ENCODE measurements at places on chromosomes 1 and 21.

DNA sequence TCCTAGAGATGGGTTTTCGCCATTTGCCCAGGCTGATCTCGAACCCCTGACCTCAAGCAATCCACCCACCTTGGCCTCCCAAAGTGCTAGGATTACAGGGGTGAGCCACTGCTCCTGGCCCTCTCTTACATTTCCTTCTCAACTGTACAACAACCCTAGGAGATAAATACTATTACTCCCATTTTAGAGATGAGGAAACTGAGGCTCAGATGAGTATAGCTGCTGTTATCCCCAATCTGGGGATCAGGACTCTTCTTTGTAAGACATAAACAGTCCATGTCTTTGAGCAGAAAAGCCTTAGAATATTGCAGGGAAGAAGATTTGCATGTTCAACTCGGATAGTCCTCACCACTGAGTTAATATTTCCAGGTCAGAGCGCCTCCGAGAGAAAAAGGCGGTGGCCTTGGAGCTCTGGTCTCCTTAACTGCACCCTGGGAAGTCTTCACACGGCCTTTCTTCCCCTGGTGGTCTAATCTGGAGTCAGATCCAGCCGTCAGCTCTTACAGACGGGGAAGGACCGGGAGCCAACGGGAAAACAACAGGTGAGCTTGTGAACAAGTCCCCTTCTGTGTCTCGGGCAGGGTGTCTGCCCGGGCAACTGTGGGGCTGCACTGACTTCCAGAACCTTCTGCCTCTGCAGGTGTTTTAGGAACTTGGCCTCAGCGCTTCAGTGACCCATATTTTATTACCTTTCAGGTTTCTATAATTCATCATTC, 5.9 kb upstream of the OLIG1 start:
- DNase-seq = no peak

DNA sequence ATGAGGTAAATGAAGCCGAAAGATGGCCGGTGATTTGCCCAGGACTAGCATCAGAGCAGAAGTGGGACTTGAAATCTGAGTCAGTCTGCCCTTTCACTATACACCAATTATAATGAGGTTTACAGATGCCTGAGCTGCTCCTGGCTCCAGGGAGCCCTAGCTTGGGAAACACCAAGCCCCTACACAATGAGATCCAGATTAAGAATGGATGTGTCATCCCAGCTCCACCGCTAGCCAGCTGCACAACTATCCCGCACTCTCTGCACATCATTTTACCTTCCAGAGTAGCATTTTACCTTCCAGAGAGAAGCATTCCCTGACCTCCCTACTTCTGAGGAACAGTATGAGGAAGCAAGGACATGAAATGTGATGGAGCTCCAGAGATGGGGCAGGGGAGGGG, 27.0 kb downstream of the SERTAD4 start:
- DNase-seq = no peak

DNA sequence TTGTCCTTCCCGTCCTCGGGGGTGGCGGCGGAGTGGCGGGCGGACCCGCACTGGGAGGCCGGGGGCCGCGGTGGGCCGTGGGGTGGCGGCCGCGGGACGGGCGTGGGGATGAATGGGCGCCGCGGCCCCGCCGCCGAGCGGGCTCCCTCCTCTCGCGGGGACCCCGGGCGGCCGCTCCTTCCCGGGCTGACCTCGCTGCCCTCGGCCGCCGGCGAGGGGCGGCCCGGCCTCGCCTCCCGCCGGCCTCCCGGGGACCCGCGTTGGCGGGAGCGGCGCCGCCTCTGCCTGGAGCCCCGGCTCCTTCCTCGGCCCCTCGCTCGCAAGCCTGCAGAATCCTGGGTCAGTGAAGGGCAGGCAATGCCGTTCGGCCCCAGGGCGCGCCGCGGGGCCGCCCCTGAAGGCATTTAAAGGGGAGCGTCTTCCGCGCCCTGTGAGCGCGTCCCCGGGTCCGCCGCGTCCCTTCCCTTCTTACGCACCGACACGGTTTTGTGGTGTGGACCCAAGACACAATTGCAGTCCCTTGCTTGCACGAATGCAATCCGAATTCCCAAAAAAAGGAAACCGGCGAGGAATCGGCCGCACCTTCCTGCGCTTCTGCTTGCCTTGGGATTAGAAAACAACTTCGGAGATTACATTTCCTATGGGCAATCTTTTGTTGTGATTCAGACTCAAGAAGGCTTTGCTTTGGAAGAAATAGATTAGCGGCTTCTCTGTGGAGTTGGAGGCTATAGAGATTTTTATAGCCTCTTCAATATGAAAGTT, 776 bp downstream of the ITSN1 start:
- peak; percentile 17 for DNase-seq

DNA sequence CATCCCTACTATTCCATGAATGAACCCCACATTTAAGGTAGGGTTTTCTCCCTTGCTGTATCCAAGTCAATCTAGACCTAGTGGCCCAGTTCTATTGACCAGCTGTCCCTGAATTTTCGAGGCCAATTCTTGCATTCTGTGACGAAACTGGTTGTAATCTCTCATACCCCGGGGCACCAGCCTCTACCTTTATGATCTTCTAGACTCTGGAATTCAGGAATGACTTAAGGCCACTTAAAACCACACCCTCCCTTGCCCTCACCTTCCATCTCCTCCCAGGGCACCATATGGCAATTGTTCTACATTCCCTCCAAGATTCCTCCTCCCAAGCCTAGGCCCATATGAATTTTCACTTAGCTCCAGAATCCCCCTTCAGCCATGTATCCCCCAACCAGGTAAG, 48.9 kb downstream of the RHOU start:
- no peak for DNase-seq

- peak; percentile 75 for DNase-seq
Measured at GRCh38 chr1:228374711-228375577, 31.7 kb downstream of the TRIM11 start.

DNA sequence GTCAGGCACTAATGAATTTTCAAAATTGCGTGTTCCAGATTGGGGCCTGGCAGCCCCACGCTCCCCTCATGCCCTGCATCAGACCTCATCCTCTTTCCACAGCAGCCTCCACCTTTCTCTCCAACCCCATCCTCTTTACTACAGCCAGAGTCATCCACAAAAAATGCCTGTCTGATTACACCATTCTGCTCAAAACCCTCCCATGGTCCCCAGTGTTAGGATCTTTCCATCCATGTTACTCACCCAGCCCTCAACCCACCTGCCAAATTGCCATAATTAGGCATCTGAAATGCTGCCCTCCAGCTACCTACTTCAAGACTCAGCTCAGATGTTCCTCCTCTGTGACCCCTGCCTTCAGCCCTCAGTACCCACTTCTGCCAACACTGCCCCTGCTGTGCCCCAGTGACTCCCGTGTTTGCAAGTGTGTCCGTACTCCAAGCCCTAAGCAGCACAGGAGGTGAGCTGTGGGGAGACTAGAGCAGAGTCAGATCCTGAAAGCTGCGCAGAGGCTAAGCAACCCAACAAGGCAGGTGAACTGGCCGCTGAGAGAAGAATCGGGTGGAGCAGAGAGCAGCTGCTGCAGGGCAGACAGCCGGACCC, 715 bp upstream of the ARTN start:
- DNase-seq = no peak

DNA sequence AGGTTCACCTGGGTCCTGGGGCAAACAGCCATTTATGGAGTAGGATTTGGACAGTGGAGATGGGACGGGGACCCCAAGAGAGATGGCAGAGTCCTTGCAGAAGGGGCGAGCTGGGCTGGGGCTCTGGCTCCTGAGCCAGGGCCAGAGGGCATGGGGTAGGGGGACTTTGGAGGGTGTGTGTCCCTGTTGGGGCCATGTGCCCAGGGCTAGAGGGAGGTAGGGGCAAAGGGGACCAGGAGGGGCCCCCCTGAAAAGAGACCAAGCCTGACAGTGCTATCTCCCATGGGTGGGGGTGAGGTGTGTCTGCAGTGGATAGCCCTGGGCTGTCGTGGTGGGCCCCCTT, 92.3 kb downstream of the TRIM11 start:
- no peak for DNase-seq

DNA sequence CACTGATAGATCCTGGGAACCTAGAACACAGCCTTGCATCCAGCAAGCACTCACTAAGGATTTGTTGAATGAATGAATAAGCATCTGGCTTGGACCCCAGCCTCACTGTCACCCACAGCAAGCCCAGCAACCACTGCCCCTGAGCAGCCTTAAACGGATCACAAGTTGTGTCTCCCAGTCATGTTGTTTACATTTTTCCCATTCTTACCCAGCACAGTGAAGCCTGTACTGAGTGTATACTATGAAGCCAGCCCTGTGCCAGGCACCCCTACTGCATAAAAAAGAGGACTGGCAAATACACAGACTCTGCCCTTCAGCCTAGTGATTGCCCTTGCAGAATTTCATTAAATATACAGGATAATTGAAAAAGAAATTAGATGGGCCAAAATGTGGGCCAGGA, 30.2 kb downstream of the RRAGC start:
- DNase-seq = no peak

DNA sequence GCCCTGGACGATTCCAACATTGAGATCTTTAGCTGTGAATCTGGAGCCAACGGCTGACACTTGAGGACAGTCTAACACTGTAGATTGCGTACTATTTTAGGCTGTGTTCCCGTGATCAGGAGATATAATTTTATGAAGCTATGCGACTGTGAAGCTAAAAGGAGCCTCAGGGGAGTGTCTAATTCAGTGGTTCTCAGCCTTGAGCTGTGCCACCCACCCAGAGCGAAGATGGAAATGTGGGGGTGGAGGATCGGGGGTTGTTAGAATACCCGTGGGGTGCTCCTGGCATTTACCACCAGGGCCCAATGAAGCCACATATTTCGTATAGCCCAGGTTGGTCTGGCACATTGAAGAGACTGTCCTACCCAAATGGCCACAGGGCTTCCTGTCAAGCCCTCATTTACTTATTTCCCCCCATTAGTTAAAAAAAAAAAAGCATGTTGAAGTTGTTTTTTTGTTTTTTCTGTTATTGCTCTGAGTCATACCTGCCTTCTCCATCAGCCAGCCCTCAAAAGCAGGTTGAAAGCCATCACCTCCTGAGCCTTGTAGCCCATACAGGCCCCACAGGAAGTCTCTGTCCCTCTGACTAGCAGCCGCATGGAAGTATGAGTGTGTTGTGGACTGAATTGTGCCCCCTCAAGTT, 141.7 kb downstream of the GALNT2 start:
- peak; percentile 74 for DNase-seq

GRCh38 chr1:170562646-170563338, 30.8 kb downstream of the GORAB start:
- no peak for DNase-seq

GRCh38 chr21:16900685-16901084, 612.2 kb upstream of the CXADR start:
- DNase-seq = no peak

DNA sequence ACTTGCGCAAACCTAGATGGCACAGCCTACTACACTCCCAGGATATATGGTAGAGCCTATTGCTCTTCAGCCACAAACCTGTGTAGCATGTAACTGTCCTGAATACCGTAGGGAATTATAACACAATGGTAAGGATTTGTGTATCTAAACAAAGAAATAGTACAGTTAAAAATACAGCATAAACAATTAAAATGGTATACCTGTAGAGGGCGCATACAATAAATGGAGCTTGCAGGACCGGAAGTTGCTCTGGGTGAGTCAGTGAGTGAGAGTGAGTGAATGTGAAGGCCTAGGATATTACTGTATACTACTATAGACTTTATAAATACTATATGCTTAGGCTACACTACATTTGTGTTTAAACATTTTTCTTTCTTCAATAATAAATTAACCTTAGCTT, 99.3 kb downstream of the PLD5 start:
- DNase-seq = no peak

DNA sequence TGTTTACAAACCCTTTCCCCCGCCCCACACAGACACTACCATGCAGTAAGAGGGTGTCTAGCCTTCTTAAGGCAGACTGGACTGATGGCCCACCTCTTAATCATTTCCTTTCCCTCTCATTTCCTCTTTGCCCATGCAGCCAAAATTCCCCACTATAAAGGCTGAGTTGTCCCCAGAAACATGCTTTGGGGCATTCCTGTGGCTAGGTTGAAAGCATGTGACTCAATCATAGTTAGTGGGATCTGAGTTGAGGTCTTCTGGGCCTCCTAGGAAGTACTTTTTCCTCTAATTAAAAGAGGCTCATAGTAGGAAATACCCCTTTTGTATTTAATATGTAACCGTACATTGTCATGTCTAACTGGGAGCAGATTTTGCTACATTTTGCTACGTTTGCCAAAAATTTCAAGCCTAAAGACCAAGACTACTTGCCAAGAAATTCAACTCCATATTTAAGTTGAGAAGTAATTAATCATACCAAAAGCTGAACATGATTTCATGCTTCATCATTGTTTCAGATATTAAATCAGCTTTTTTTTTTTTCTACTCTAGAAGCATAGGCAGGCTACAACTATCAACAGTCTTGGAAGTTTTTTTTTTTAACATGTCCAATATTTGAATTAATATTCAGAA, 174.7 kb downstream of the ADGRL4 start:
- no peak for DNase-seq

- no peak for DNase-seq
Measured at GRCh38 chr1:23977854-23978191, 2.3 kb downstream of the SRSF10 start.

DNA sequence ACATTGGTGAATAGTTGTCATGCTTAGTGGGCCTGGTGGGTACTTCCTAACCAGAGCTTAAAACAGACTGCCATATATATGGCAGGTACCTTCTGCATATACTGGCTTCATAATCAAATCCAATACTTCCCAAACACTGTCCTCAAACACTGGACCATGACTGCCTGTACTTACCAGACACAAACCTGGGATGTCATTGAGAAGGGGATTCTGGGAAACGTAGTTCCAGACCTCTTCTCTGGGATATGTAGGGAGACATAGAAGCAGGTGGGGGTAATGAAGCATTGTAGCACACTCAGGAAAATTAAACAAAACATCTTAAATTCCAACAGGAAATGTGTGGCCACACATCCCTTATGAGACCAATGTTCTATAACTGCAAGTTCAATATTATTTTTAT, 76.5 kb upstream of the ADAMTS5 start:
- no peak for DNase-seq

DNA sequence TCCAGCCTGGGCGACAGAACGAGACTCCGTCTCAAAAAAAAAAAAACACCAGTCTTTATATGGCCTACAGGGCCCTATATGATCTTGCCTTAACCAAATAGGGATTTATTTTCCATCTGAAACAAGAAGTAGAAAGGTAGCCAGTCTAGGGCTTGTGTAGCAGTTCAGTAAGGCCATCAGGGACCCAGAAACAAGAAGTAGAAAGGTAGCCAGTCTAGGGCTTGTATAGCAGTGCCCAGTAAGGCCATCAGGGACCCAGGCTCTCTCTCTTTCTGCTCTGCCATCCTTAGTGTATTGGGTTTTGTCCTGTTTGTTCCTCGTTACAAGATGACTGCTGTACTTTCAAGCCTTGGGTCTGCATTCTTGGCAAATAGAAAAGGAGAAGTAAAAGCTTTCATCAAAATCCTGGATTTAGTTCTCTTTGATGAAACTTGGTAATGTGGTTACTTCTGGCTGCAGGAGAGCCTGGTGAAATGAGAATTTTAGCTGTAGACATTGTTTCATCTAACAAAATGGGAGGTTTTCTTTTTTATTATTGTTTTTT, 46.1 kb downstream of the PKN2 start:
- DNase-seq = no peak

DNA sequence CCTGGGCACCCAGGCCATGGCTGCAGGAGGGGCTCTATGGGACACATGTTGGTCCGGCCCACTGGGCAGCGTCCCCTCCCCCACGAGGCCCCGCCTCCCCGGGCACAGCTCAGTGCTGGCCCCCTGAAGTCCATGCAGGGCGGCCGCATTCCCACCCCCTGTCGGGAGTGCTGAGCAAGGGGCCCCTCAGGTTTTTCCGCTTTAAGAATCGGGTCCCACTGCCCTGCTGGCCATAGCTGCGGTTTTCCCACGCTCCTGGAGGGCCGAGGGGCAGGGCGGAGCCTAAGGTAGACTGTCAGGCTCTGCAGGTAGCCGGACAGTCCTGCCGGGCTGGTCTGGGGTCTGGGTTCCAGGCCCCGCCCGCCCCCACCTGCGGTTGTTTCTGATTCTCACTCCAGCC, 43.5 kb upstream of the CCDC27 start:
- no peak for DNase-seq

Data from putamen (tissue), 1 donor.